ENCODE measurements at places on chromosomes 6 and 20.

- no peak overlapping the region for H3K27ac ChIP-seq
- no peaks in the 10 kb centered on the region for H3K4me1 ChIP-seq
- no peak for DNase-seq
- no peaks in the 10 kb centered on the region for H3K27me3 ChIP-seq
- H3K36me3 ChIP-seq: no peaks in the 10 kb centered on the region
These were observed 11.8 kb upstream of the HBS1L start for GRCh38 chr6:135066397-135066796.

- no peaks in the 10 kb centered on the region for H3K27me3 ChIP-seq
- H3K4me1 ChIP-seq: no peaks in the 10 kb centered on the region
- no peak overlapping the region for H3K4me3 ChIP-seq
- no peak overlapping the region for H3K27ac ChIP-seq
- DNase-seq: no peak
- no peaks in the 10 kb centered on the region for H3K36me3 ChIP-seq
These were observed 438.1 kb downstream of the GJA1 start for GRCh38 chr6:121873595-121873994.

GRCh38 chr20:1835186-1836035 is 59.8 kb upstream of the SIRPA start:
- H3K4me3 ChIP-seq: no peak overlapping the region
- peaks cover 15% of the 10 kb centered on the region for H3K4me1 ChIP-seq
- H3K27ac ChIP-seq: no peak overlapping the region
- DNase-seq: no peak

- DNase-seq: no peak
- H3K36me3 ChIP-seq: no peaks in the 10 kb centered on the region
- H3K27ac ChIP-seq: no peak overlapping the region
- no peaks in the 10 kb centered on the region for H3K27me3 ChIP-seq
These were observed 146.8 kb downstream of the EYA2 start for GRCh38 chr20:47041396-47041899.

- H3K36me3 ChIP-seq: no peaks in the 10 kb centered on the region
- H3K27ac ChIP-seq: no peak overlapping the region
- DNase-seq: no peak
- H3K4me3 ChIP-seq: no peak overlapping the region
- no peaks in the 10 kb centered on the region for H3K27me3 ChIP-seq
These were observed 80.8 kb upstream of the FUCA2 start for GRCh38 chr6:143592335-143592734.

- H3K27me3 ChIP-seq: peaks cover 74% of the 10 kb centered on the region
- H3K4me3 ChIP-seq: no peak overlapping the region
- no peak overlapping the region for H3K27ac ChIP-seq
- no peaks in the 10 kb centered on the region for H3K4me1 ChIP-seq
- H3K36me3 ChIP-seq: no peaks in the 10 kb centered on the region
- no peak for DNase-seq
These were observed 535 bp downstream of the NCR2 start for GRCh38 chr6:41335943-41336342.

- no peaks in the 10 kb centered on the region for H3K36me3 ChIP-seq
- no peak for DNase-seq
- H3K4me1 ChIP-seq: peaks cover 9% of the 10 kb centered on the region
- H3K27me3 ChIP-seq: no peaks in the 10 kb centered on the region
These were observed 852 bp downstream of the GMNN start for GRCh38 chr6:24775520-24776058.

DNA sequence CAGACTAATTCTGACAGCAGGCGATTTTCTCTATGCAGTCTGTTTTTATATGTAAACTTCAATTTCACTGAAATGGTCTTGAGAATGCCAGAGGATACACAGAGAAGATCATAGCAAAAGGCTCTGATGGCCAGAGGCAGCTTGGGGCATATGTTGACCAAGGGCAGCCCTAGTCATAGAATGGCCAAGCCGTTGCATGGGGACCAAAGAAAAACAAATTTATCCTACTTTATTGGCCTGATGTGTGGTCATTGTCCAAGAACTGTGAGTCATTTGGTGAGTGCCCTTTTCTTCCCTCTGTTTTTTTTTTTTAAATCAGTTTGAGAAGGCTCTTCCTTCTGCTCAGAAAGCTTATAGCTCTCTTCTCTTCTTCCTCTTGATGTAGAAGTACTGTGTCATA is 5.8 kb downstream of the HDGFL1 start:
- DNase-seq: no peak
- no peaks in the 10 kb centered on the region for H3K4me1 ChIP-seq
- no peaks in the 10 kb centered on the region for H3K36me3 ChIP-seq

GRCh38 chr20:14219801-14220461 is 117.5 kb downstream of the FLRT3 start:
- H3K27ac ChIP-seq: peak overlapping the region; percentile 31
- no peaks in the 10 kb centered on the region for H3K27me3 ChIP-seq
- H3K4me3 ChIP-seq: no peak overlapping the region
- no peak for DNase-seq
- no peaks in the 10 kb centered on the region for H3K4me1 ChIP-seq

- peaks cover 12% of the 10 kb centered on the region for H3K4me1 ChIP-seq
- no peaks in the 10 kb centered on the region for H3K36me3 ChIP-seq
- H3K27me3 ChIP-seq: no peaks in the 10 kb centered on the region
- no peak overlapping the region for H3K4me3 ChIP-seq
- no peak overlapping the region for H3K27ac ChIP-seq
- no peak for DNase-seq
These were observed 327.6 kb downstream of the PRL start for GRCh38 chr6:21969192-21969591.

DNA sequence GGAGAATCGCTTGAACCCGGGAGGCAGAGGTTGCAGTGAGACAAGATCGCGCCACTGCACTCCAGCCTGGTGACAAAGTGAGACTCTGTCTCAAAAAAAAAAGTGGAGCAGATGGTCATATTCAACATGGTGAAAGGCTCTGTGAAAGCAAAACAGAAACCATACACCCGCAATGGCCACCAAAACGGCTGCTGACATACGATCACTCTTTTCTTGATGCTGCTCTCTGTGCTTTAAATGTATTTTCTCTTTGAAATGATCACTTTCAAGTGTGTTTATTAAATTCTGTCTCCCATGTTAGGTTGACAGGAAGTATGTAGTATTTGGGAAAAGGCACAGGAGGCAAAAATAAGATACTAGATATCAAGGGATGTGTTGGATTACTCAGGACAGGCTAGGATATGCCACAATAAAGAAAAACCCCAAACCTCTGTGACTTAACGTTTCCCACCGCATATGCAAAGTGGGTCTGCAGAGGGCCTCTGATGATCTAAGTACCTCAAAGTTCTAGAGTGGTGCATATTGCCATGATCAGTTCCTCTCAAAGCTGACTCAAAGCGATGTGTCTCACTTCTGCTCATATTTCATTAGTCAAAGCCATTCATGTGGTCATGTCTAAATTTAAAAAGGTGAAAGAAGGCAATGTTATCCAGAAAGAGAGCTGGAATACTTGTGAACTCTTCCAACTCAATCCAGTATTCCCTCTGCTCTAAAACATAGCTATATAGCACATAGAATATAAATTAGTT is 155.1 kb upstream of the SOX4 start:
- H3K27ac ChIP-seq: no peak overlapping the region
- no peak for DNase-seq
- no peak overlapping the region for H3K4me3 ChIP-seq

DNA sequence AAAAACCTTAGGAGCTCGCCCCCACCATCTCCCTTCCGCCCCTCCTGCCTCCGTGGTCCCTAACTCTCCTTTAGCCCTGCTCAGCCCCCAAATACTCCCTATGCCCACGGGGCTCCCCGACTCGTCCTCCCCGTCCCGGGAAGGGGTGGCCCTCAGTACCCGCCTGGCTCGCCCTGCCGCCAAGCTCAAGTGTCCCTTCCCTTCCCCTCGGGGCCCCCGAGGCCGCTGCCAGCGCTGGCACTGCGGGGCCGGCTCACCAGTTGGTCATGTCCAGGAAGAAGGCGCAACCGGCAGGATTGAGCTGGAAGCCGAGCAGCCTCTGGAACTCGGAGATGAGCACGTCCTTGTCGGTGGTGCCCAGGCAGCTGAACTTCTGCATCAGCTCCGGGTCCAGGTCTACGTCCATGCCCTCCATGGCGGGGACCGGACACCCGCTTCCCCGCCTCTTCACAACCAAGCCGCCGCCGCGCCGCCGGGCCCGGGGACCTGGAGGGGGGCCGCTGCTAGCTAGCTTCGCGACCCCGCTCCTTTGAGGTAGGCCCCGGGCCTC is 303 bp downstream of the ILRUN start:
- H3K4me3 ChIP-seq: peak overlapping the region; percentile 78
- peak overlapping the region; percentile 96 for H3K27ac ChIP-seq
- DNase-seq: no peak
- no peaks in the 10 kb centered on the region for H3K36me3 ChIP-seq

- peaks cover 17% of the 10 kb centered on the region for H3K4me1 ChIP-seq
- no peaks in the 10 kb centered on the region for H3K27me3 ChIP-seq
- peak overlapping the region; percentile 67 for H3K27ac ChIP-seq
- no peak overlapping the region for H3K4me3 ChIP-seq
- no peaks in the 10 kb centered on the region for H3K36me3 ChIP-seq
- DNase-seq: no peak
These were observed 25.2 kb downstream of the TRAM2 start for GRCh38 chr6:52551483-52552277.

- no peak overlapping the region for H3K27ac ChIP-seq
- peaks cover 95% of the 10 kb centered on the region for H3K36me3 ChIP-seq
- peaks cover 10% of the 10 kb centered on the region for H3K4me1 ChIP-seq
- no peaks in the 10 kb centered on the region for H3K27me3 ChIP-seq
- DNase-seq: no peak
- no peak overlapping the region for H3K4me3 ChIP-seq
These were observed 61.7 kb upstream of the EMILIN3 start for GRCh38 chr20:41428285-41428684.

- H3K27ac ChIP-seq: no peak overlapping the region
- DNase-seq: no peak
- no peak overlapping the region for H3K4me3 ChIP-seq
- no peaks in the 10 kb centered on the region for H3K27me3 ChIP-seq
- no peaks in the 10 kb centered on the region for H3K36me3 ChIP-seq
- H3K4me1 ChIP-seq: no peaks in the 10 kb centered on the region
These were observed 8.6 kb upstream of the GABBR1 start for GRCh38 chr6:29641430-29642148.

DNA sequence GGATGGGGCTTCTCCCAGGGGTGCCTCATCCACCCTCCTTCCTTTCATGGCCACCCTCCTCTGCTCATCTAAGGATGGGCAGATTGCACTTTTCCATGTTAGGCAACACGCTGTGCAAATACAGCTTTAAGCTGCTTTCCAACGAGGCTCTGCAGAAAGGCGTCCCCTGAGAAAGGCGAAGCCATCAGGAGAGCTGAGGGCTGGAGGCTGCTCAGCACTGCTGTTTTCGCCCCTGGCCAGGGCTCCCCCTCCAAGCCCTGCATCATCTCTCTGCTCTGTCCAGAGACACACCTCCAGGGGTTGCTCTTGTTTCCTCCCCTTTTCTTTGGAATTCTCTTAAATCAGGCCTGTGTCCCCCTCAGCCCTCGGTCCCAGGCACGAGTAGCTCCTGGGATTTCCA is 526.1 kb downstream of the CDH26 start:
- DNase-seq: no peak
- no peaks in the 10 kb centered on the region for H3K4me1 ChIP-seq
- H3K4me3 ChIP-seq: no peak overlapping the region
- H3K27ac ChIP-seq: no peak overlapping the region
- H3K27me3 ChIP-seq: no peaks in the 10 kb centered on the region

GRCh38 chr6:63643862-63644261 is 8.3 kb downstream of the PHF3 start:
- H3K27ac ChIP-seq: no peak overlapping the region
- H3K27me3 ChIP-seq: no peaks in the 10 kb centered on the region
- H3K4me1 ChIP-seq: peaks cover 28% of the 10 kb centered on the region
- no peak for DNase-seq
- no peak overlapping the region for H3K4me3 ChIP-seq
- peaks cover 25% of the 10 kb centered on the region for H3K36me3 ChIP-seq

GRCh38 chr20:32773223-32773622 is 11.0 kb downstream of the DNMT3B start:
- H3K4me3 ChIP-seq: no peak overlapping the region
- no peak for DNase-seq
- H3K27me3 ChIP-seq: no peaks in the 10 kb centered on the region
- no peaks in the 10 kb centered on the region for H3K36me3 ChIP-seq
- no peaks in the 10 kb centered on the region for H3K4me1 ChIP-seq

GRCh38 chr20:24955045-24955444 is 6.0 kb downstream of the CST7 start:
- no peak overlapping the region for H3K27ac ChIP-seq
- no peak overlapping the region for H3K4me3 ChIP-seq
- no peaks in the 10 kb centered on the region for H3K36me3 ChIP-seq
- peaks cover 8% of the 10 kb centered on the region for H3K4me1 ChIP-seq
- no peaks in the 10 kb centered on the region for H3K27me3 ChIP-seq

DNA sequence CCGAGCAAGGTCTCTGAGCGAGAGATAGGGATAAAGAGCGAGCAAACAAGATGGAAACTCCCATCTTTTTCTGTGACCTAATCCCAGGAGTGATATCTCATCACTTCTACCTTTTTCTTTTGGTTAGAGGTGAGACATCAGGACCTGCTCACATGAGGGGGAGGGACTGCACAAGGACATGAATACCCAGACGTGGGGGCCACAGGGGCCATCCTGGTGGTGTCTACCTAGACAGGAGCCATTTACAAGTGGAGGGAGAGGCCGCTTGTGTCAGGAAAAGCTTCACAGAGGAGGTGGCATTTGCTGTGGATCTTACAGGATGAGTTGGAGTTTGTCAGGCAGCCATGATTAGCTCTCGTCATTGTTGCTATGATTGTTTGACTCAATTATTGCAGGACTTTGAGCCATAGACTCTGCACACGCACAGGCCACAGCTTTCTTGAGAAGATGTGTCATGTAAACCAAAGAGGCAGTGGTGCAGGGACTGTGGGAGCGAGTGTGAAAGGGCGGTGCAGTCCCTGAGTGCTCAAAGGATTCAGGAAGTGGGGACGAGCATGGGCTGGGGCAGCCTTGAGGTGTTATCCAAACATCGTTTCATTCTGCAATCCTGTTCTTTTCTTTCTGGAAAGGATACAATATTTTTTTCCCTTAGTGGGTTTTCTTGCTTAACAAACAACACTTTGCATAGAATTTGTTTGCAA is 7.7 kb downstream of the NPEPL1 start:
- H3K4me1 ChIP-seq: no peaks in the 10 kb centered on the region
- no peaks in the 10 kb centered on the region for H3K27me3 ChIP-seq
- H3K36me3 ChIP-seq: peaks cover 100% of the 10 kb centered on the region
- no peak overlapping the region for H3K4me3 ChIP-seq
- peak overlapping the region; percentile 39 for H3K27ac ChIP-seq
- DNase-seq: no peak
